Fibroblast of skin of left quadriceps (primary cell): ENCODE measurements at places on chromosomes 13 and 19.
A peak's percentile ranks its signal among the peaks of the same experiment; 100 is the strongest.

DNA sequence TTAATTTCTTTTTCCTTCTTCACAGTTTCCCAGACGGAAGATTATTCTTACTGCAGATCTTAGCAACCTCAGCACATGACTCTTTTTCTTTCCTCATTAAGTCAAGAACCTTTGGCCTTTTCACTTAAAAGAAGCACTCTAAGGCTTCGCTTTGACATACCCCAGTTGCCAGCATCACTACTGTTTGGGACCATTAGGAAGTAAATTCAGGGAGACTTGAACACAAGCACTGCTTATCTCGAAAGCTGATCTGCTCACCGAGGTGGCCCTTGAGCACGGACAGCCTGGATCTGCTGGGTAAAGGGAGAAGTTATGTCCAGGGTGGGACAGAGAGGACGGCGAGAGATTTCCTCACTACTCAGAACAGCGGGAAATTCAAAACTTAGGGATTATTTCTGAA, 151.4 kb upstream of the RNF113B start:
- DNase-seq: no peak

GRCh38 chr13:102311901-102312300, 89.9 kb downstream of the FGF14 start:
- DNase-seq: no peak

DNA sequence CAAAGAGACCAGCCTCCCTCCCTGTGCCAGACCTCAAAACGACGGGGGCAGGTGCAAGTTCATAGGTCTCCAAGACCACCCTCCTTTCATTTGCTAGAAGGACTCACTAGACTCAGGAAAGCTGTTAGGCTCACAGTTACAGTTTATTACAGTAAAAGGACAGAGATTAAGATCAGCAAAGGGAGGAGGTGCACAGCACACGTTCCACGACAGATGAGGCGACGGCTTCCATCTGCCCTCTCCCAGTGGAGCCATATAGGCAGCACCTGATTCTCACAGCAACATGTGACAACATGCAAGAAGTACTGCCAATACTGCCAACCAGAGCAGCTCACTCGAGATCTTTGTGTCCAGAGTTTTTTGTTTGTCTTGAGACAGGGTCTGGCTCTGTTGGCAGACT, 9.4 kb upstream of the CEACAM19 start:
- DNase-seq: no peak

DNA sequence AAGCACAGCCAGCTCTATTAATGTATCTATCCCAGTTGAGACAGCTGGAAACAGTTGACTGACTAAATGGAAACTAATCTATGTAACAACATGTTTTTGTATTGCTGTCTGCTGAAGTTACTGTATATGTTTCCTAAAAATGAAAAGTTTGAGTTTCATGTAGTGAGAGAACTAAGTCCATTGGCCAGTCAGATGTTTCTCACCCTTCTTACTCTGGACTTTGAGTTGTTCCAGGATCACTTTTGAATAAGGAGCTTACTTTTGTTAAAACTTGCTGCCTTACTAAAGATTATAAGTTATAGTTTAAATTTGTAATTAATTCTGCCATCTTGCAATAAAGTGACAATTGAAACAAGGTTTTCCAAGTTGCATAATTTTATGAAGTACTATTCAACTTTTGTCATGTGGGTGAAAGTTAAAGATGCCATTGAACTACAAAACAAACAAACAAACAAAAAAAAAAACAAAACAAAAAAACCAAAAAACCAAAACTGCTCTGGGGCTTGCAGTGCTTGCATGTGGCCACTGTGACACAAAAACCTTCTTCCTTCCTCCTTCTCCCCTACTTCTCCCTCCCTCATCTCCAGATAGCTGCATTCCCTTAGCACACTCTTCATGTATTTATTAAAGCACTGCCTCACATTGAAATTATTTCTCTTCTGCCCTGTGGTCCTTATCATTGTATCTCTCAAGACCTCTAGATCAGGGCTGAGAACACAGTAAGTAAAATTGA, 15.3 kb downstream of the WDFY2 start:
- no peak for DNase-seq

DNA sequence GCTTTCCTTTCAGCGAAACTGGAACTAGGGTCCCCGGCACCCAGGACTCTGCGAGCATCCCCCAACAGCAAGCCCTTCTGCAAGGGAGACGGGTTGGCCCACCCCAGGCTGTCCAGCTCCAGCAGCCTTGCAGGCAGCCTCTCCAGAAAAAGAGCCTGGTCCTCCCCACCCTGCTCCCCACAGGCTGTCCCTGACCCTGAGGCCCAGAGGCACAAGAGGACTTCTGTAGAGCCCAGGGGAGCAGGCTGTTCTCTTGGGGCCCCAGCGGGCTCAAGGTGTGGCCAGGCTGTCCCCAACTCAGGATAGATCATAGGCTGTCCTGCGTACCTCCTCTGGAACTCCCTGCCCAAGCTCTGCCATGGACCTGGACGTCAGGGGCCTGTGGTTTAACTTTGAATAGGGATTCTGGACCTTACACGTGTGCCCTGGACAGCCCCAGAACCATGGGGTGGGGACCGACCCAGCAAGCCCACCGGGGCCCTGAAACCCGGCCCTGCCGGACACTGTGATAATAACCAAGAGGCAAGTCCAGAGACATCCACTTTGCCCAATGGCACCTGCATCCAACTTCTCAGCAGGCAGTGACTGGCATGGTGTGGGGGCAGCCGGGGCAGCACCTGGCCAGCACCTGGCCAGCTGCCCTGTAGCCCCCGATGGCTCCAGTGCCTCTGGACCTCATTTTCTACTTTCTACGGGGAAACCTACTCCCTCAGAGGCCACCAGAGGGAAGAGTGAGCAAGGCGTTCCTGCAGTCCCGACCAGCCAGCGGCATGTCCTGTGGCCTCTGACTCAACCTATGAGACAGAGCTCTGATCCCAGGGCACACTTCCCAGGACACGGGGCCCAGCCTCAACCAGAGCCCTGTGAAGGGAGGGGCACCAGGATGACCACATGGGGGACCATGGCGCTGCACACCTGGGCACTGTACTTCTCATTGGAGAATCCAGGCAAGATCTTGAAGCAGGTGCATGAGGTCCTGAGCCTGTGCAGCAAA, 50.9 kb upstream of the TPM4 start:
- DNase-seq: no peak

- DNase-seq: no peak
Measured at GRCh38 chr19:51903192-51903591, 1.6 kb downstream of the ZNF649 start.

GRCh38 chr13:105365831-105366230, 1169.6 kb downstream of the EFNB2 start:
- DNase-seq: no peak

DNA sequence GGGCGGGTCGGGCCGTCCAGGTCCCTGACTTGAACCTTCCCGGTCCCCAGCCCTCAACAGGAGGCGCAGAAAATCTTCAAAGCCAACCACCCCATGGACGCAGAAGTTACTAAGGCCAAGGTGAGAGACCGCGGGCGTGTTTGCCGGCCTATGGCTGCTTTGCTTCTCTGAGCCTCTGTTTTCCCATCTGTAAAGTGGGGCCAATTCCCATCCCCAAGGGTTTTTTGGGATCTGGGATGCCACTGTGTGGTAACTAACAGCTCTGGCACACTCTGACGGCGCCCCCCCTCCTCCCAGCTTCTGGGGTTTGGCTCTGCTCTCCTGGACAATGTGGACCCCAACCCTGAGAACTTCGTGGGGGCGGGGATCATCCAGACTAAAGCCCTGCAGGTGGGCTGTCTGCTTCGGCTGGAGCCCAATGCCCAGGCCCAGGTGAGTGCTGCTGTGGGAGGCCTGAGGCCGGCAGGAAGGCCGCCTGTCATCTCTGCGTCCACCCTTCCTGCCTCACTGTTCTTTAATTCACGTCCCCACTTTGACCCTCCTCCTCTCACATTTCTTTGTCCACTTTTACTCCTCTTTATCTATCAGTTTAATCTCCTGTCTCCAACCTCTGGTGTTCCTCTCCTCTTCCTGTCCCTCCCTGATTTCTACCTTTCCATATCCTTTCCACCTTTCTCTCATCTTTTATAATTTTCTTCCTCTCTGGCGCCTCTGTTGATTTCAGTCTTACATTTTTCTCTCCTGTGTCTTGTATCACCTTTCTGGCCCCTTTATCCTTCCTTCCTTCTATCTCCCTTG, 7.1 kb downstream of the FUZ start:
- no peak for DNase-seq

DNA sequence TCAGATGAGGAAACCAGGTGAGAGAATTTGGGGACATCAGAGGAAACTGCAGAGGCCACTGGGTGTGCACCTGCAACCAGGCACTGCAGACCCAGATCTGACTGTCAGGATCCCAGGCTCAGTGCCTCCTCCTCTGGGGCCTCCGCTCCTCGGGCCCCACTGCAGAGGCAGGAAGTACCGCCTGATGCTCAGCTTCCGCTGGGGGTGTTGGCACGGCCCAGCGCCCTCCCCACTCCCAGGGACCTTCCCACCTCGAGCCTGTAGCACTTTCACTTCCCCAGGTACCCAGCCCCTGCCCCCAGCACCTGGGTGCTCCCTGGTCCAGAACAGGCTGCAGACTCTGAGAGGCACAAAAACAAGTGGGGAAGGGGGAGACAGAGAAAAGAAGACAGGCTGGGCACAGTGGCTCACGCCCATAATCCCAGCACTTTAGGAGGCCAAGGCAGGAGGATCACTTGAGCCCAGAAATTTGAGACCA, 1.4 kb upstream of the CD37 start:
- DNase-seq: no peak

DNA sequence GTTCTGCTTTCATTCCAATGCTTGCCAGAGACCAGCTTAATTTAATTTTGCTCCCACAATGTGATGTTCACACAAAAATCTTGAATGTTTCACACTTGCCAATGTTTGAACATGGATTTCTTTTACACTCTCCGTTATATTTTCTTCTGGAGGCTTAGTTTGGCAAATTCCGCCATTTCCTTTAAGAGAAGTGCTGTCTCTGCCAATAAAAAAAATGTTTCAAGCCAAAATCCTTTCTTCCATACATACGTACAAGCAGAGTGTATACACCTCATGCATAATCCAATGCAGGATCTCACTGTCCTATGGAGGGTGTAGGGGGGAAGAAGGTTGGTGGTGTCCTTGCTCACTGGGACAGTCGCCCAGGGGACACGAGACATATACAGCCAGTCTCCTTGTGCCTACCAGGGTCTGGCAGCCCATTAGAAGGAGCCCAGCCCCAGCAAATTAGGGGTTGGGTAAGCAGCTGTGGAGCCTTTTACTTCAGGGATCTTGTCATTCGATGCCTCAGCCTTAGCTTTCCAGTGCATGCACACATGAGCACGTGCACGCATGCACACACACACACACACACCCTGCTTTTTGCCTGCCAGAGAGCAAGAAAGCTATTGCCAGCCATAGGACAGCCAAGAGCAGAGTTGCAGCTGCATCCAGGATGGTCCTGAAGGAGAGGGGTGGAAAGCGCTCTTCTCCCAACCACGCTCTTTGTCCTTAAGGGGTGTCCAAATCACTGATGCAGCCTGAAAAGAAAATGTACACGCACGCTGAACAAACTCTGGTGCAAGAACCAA, 208.3 kb downstream of the FOXO1 start:
- no peak for DNase-seq

DNA sequence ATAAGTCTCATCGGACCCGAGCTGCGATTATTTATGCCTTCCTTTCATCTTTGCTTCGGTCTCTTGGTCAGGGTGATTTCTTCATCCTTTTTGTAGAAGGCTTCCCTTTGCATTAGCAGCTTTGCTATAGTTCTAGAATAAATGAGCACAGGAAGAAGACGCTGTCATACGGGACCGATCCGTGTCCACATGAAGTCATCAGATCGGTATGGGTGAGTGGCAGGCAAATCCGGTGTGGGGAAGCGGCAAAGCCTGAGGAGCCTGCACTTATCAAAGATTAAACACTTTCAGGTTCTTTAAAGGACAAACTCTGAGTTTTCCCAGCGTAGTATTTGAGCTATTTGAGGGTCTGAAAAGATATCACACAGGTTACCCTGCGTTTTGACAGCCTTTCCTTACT, 119.3 kb downstream of the IRS2 start:
- no peak for DNase-seq

DNA sequence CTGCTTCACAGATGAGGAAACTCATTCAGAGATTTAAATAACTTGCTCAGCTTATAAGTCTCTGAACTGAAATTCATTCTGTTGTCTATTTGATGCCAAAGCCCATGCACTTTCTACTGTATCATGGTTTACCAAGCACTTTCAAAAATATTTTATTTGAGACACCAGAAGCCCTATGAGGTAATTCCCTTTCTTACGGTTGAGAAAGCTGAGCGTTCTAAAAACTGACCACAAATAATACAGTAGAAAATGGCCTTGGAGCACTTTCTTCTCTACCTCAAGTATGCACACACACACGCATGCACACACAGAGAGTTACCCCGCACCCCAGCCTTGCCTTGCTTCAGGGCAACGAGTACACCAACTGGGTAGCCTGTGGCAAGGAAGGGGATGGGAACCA, 228.5 kb downstream of the RFC3 start:
- DNase-seq: no peak

DNA sequence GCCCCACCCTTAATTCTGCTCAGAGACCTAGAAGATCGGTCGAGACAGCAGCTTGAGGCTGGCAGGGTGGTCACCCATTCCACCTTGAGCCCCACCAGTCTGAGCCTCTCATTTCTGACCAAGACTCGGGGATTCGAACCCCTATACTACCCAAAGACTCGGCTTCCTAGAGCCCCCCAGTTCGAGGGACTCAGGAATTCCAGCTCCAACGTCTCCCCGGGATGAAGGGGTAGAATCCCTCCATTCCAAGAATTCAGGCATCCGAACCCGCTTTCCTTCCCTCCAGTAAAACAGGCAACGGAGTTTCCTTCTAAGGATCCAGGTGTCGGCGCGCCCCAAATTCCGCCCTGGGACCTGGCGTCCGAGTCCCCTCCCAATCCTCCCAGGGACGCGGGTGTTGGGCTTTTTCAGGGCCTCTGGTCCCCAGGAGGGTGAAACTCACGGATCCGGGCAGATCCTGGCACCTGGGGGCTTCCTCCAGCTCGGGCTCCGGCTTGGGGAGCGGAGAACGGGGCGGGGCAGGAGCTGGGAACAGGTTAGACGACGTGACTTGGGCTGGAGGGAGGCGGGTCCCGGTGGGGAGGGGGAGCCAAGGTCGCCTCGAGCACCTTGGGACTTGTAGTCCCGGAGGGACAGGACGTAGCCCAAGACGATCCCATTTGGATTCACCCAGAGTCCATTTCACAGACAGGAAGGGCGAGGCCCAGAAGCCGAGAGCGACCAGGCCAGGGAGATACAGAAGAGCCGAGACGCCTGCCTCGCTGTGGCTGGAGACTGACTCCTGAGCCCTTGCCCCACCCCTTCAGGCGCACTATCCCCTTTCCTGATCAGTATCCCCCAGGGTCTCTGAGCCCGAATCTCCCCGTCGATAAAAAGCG, at the start of gene PPP1R13L:
Gene PPP1R13L (minus strand): TSS at position 513 of the 878 bp plus-strand sequence. CDS start 6,751 bp downstream, outside the sequence.
- DNase-seq: peak; percentile 47

DNA sequence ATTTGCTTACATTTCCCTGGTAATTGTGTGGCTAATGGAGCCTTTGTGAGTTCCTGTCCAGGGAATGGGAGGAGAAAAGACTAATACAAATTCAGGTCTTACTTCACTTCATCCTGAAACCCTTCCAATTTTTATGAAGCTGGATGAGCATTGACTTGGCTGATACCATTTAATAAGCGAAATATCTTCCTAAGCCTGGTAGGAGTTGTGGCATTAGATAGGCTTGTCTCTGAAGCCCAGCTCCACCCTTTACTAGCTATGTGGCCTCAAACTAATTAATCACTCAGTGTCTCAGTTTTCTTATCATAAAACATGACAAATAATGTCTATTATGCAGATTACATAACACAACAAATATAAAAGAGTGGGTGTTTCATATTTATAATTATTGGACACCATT, 106.3 kb downstream of the FGF9 start:
- no peak for DNase-seq
